B cell (primary cell): ENCODE measurements at places on chromosomes 1 and 21. TPM values are rescaled to one million over a fixed set of nuclear protein-coding genes. Genes with fewer than 3 reads are reported as not detected.
A peak's percentile ranks its signal among the peaks of the same experiment; 100 is the strongest.

DNA sequence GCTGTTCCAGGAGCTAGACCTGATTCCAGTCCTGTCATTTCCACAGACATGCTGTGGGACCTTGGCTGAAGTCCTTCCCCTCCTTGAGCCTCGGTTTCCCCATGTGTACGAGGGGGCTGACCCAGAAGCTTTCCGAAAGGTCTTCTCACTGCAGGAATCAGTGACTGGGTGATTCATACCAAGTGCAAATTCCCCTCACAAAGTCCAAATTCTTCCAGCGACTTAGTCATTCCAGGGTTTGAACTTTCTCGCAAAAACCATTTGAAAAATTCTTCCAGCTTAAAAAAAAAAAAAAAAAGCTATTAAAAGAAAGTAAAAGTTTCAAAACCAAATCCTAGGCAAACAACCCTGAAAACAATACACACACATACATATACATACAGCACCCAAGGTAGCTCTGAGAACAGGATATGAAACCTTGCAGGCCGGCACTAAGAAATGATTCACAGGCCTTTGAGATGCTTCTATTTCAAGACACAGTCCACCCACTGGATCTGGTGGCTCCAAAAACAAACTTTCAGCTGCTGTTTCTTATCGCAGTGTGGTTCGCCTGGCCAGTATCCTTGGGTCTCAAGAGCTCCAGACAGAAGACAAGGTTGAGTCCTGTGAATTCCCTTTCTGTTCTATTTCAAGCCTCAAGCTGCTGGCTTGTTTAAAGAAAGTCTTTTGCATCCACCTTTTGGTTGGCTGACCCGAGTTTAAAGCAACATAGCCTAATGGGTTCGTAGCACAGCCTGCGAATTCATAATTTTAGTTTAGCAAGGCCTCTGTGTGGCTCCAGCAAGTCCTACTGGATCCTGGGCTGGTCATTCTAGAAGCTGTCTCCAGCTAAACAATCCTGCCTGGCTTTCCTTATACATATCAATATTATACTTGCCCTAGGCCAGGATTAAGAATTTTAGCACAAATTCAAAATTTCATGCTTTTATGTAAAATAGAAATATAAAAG, 18.0 kb upstream of the ID3 start:
- peak; percentile 80 for DNase-seq

The CFAP74 gene
- not detected in 2 replicates for total RNA-seq

DNA sequence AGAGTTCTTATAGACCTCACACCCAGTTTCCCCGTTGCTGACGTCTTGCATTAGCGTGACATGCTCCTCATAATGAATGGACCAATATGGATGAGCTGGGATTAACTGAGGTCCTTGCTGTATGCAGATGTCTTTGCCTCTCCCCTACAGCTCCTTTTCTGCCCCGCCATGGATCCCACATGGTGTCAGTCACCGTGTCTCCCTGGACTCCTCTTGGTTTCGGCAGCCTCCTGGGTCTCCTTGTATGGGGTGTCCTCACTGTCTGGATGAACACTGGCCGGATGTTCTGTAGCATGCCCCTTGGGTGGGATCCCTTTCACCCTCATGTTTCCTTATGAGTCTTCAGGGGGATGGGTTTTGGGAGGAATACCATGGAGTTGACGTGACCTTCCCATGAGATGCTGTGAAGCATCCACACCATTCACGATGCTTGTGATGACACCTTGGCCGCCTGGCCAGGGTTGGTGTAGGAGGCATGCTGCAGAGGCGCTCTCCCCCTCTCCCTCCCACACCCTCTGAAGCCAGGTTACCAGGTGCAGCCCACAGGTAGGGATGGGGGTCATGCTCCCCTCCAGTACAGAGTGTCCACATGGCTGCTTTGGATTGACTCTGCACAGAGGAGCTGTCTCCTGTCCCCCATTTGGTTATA, 4.4 kb downstream of the GJC2 start:
- DNase-seq = no peak

The NHLH1 gene
- total RNA-seq = 0.39 and 0.63 TPM in 2 replicates

DNA sequence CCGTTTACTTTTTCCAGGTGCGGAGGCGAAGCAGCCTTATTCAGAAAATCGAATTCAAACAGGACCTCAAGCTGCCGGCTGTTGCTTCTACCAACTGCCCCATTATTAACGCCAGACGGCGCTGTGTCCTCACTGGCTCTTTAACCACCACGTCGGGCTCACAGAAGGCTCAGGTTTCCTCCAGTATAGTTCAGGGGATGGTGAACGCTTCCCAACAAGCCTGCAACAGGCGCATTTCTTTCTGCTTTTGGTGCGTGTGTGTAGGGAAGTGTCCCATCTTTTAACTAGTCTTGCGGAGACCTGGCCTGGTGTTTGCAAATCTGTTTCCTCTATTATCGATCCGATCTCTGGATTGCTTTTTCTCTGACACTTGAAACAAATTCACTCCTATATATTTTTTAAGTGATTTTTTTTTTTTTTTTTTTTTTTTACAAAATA, 791 bp upstream of the STUM start:
- DNase-seq = peak; percentile 83

DNA sequence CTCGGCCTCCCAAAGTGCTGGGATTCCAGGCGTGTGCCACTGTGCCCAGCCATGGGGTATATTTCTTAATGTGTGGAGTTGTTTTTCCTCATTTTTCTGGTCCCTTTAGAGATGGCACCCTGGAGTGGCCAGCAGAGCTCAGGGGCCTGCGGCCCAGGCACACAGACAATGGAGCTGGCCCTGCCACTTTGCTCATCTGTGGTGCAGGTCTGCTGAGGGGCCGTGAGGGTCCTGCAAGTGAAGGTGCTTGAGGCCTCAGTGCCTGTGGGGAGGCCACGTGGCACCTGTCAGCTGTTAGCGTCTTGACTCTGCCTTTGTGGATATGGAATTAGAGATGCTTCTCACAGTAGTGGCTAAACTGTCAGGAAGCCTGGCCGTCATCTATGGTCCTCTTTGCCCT, 7.5 kb downstream of the COL18A1 start:
- no peak for DNase-seq

DNA sequence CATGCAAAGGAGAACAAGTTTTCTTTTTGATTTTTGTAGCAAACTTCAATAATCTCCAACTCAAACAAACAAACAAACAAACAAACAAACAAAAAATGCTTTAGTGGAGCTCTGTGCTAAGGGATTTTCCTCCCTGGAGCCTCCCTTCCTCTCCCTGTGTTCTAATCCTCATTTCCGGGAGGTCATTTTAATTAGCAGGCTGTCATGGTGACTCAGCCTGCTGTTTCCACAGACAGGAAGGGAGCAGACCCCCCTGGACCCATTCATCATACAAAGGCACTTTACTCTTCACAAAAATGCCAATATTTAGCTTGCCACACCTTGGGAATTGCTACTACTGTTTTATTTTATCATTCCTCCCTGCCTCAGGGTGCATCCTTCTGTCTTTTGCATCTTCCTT, 61.0 kb upstream of the SPATA6 start:
- DNase-seq = no peak

DNA sequence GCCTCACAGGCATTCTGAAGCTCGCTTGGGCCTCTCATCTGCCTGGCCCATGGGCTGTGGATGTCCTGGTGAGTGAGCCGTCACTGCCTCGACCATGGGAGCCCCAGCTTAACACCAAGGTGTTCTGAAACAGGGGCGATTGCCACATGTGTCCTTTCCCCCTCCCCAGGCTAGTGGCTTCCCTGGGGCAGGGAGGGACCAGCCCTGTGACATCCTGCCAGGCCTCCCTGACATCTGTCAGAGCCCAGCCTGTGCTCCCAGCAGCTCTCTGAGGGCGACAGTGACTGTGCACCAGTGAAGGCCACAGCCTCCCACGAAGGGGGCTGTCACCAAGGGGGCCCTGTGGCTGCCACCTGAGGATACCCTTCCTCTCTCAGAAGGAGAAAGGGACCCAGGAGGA, 35.9 kb upstream of the CCDC27 start:
- no peak for DNase-seq

- DNase-seq = no peak
These were observed 576 bp downstream of the SMIM12 start for GRCh38 chr1:34858901-34859445.

The IL22RA1 gene
- total RNA-seq = 0.10 TPM in 1 of 2 replicates, not detected in the other

DNA sequence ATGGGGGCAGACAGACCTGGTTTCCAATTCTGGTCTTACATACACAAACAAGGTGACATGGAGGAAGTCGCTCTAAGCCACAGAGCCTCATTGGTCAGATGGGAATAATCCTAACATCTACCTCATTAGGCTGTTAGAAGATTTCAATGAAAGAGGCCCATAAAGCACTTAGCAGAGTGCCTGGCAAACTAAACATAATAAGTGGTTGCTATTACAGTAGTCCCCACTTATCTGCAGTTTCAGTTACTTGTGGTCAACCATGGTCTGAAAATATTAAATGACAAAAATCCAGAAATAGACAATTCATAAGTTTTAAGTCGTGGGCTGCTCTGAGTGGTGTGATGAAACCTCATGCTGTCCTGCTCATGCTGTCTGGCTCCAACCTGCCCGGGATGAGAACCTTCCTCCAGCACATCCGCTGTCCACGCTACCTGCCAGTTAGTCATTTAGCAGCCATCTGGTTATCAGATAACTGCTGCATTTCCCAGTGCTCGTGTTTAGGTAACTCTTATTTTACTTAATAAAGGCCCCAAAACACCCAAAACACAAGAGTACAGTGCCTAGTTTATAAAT, 112.3 kb downstream of the DDX20 start:
- DNase-seq = no peak

DNA sequence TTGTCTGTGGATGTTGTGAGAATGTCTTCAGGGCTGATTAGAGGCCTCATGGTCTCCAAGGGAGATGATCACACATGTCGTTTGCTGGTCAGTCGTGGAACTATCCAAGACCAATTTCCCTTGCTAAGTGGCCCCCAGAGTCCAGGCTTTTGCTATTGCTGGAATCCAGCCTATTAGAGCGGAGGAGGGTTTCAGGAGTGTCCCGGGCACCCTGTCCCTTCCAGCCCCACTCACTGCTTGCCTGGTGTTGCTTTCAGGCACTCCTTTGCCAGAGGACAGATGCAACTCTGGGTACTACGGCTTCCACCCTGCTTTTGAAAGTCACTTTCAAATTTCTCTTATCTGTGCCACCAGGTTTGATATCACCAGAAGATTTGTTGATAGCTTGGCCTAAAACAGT, 149.1 kb downstream of the NOS1AP start:
- DNase-seq = no peak

- DNase-seq = peak; percentile 42
These were observed 18.0 kb downstream of the BMP8A start for GRCh38 chr1:39509360-39510009.

The OR6K3 gene
- total RNA-seq = not detected in 2 replicates

The BARHL2 gene
- not detected in 2 replicates for total RNA-seq

The CDK18 gene
- 3.7 and 4.7 TPM in 2 replicates for total RNA-seq

The CEPT1 gene
- total RNA-seq = 83.5 and 86.5 TPM in 2 replicates

The OR10J4 gene
- not detected in 2 replicates for total RNA-seq

DNA sequence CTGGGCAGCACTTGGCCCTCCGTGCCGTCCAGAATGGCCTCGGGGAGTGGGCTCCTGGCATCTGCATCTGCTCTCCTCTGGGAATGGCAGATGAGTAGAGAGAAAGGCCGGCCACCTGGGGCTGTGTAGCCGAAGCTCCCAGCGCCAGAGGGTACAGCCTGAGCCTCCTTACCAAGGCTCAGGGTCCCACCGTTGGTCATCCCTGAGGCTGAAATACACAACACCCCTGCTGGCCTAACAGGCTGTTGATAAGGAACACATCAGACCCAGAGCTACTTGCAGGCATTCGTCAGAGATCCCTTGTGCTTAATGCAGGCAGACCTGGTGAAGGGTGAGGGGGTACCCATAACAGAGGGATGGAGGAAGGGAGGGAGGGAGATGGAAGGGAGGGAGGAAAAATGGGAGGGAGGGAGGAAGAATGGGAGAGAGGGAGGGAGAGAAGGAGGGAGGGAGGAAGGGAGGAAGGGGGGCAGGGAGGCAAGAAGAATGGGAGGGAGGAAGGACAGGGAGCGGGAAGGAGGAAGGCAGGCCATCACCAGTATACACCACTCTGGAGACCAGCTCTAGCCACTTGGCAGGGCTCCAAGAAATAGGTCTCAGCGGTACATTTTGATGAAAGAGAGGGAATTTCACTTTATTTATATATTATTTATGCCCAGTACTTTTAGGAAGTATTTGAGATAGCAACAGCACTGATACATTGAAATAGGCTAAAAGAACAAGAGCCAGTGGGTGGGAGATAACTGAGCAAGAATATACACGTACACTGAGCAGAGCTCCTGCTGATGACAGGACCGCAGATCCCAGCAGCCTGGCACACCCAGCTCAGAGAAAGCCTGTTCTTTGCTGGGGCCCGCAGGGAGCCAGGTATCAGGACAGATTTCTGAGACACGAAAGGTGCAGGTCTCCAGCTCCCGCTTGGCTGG, 315.0 kb upstream of the VAMP3 start:
- no peak for DNase-seq

DNA sequence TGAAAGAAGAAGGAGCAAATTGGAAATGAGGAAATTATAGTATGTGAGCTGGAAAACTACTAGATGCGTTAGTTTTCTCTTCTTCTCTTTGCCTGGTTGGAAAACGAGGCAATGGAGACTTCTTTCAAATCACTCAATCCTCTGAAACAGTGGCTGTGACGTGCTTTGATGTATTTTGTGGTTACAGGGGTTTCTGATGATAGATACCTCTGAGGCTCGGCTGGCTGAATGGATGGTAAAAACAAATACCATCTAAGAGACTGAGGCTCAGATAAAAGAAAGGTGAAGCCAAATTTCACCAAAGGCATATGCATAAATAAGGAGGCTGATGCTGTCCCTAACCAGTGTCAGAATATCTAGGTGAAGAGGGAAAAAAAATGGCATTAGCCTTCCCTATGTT, 15.1 kb downstream of the MAB21L3 start:
- no peak for DNase-seq

The GRIK3 gene
- total RNA-seq = 1.3 and 1.5 TPM in 2 replicates

The PODN gene
- total RNA-seq = not detected in 2 replicates

DNA sequence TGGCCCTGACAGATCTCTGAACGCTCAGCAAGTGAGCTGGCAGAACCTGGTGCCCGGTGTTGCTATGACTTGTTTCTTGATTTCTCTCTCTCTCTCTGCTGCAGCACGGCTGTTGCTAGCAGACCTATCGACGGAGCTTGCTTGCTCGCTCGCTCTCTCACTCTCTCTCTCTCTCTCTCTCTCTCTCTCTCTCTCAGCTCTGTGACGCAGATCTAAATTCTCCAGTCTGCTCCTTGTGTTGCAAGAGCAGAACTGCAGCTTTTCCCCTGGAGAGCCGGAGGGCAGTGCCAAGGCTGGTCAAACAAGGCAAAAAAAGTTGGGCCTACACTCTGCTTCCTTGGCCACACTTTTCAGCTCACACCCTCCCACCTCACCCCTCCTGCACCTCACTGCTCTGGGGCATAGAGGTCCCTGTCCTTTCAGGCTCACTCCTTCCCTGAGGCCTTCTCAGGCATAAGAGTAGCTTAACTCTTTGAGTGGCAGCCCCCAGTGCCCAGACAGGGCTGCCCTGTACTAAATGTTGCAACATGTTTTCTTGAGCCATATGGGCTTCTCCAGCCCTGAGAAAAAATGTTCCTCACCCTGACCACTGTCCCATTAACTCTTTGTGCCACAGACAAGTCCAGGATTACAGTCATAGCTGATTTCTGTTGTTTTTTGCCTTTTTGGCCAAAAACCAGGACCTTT, 72.2 kb downstream of the CD46 start:
- peak; percentile 95 for DNase-seq
